ENCODE measurements at places on chromosomes 6 and 20. TPM values are rescaled to one million over a fixed set of nuclear protein-coding genes. Genes with fewer than 3 reads are reported as not detected.

Gene NOX3
- total RNA-seq = 0.54 TPM

Gene PBOV1
- not detected for total RNA-seq

Gene NOTCH4
- total RNA-seq = 26.0 TPM

Gene PEX6
- 23.0 TPM for total RNA-seq

DNA sequence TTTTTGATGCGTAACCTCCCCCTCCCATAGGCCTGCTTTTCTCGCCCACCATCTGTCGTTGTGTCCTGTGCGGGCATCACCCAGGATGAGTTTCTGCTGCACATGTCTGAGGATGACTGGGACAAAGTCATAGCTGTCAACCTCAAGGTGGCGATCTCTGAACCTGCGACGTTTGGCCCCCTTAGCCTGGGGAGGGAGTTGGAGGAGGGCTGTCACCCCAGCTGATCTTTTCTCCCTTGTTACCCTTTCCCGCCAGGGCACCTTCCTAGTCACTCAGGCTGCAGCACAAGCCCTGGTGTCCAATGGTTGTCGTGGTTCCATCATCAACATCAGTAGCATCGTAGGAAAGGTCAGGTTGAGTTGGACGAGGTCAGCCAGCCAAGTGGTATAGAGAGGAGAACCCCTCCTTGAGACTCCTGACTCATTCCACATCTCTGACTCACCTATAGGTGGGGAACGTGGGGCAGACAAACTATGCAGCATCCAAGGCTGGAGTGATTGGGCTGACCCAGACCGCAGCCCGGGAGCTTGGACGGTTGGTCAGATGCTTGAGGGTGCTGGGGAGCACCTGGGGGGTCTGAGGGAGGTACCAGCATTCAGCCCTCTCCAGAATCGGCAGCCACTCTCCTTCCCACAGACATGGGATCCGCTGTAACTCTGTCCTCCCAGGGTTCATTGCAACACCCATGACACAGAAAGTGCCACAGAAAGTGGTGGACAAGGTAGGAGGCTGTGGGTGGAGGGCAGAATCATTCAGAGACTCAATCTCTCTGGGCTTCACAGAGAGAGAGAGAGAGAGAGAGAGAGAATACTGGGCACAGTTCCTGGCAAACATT lies 954 bp downstream of the HSD17B8 start:
- no peak for ATAC-seq
- no peak overlapping the region for H3K4me3 ChIP-seq
- peaks cover 9% of the 10 kb centered on the region for H3K4me1 ChIP-seq
- H3K27me3 ChIP-seq = no peaks in the 10 kb centered on the region

- no peaks in the 10 kb centered on the region for H3K36me3 ChIP-seq
- H3K4me3 ChIP-seq = no peak overlapping the region
- no peak for ATAC-seq
- no peaks in the 10 kb centered on the region for H3K4me1 ChIP-seq
- no peak overlapping the region for H3K27ac ChIP-seq
- H3K27me3 ChIP-seq = peaks cover 66% of the 10 kb centered on the region
Observed at GRCh38 chr6:34104186-34104585, 41.7 kb downstream of the GRM4 start.

- H3K4me1 ChIP-seq = no peaks in the 10 kb centered on the region
- ATAC-seq = no peak
- H3K27ac ChIP-seq = no peak overlapping the region
Observed at GRCh38 chr6:42916288-42916687, 435 bp downstream of the PTCRA start.

- no peak overlapping the region for H3K4me3 ChIP-seq
- no peaks in the 10 kb centered on the region for H3K4me1 ChIP-seq
- H3K27me3 ChIP-seq = peaks cover 16% of the 10 kb centered on the region
Observed at GRCh38 chr20:57118107-57118769, 148.2 kb downstream of the BMP7 start.

DNA sequence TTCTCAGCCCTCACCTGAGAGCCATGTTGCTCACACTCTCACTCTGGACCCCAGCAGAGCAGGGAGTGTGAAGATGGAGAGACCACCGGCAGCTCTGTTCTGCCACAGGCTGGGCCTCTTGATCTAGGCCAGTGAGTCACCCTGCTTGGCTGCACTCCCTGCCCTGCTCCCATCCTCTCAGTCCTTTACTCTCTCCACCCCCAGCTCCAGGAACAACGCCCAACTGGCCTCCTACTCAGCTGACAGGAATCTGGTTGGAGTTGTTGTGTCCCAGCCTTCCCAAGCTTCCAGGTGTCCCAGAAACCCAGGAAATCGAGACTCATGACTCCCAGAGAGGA lies at the start of gene PSORS1C1:
TSS of gene PSORS1C1 (plus strand) at position 260 of the 338 bp plus-strand sequence. CDS start 14,833 bp downstream, outside the sequence.
- no peaks in the 10 kb centered on the region for H3K36me3 ChIP-seq
- H3K27me3 ChIP-seq = no peaks in the 10 kb centered on the region
- peaks cover 23% of the 10 kb centered on the region for H3K4me1 ChIP-seq

- H3K4me1 ChIP-seq = no peaks in the 10 kb centered on the region
- H3K4me3 ChIP-seq = no peak overlapping the region
- no peak overlapping the region for H3K27ac ChIP-seq
- H3K27me3 ChIP-seq = peaks cover 44% of the 10 kb centered on the region
- no peaks in the 10 kb centered on the region for H3K36me3 ChIP-seq
- no peak for ATAC-seq
Observed at GRCh38 chr6:32460528-32460927, 20.8 kb downstream of the HLA-DRA start.

DNA sequence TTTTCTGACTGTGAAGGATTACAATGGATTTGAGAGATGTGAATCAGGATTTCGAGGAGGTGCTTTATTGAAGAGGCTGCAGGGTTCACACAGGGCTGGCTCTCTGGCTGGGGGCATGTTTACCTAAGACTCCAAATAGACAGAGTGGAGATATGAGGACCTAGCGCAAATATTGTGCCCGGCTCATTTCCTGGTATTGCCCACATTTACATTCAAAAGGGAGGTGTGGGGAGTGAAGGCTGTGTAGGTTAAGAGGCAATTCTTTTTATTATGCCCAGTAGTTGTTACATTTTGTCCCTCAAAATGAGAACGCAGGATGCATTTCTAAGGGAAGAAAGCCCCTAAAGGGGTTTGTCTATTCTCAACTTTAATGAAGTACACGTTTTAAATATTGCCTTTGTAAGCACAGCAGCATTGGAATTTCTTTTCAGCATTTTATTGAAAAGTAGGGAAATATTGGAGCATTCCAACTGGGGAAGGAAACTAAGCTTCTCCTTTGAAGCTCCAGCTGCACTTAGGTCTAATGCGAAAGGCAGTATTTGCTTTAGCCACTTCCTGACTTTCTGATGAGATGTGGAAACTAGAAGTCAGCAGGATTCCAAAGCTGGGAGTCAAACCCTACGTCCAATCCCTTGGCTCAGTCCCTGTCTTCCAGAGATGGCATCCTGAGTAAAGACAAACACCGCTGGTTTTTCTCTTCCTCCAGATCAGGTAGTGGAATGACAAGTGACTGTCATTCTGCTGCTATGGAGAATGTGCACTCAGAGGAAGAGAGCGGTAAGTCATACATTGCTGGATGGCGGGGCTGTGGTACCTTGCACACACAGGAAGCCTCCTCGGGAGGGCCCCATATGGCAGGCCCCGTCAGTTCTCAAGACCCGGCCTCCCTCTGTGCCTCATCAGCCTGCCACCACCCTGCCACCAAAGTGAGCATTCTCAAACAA lies 70.7 kb downstream of the MYB start:
- no peak for ATAC-seq
- H3K27ac ChIP-seq = no peak overlapping the region
- H3K4me3 ChIP-seq = no peak overlapping the region
- no peaks in the 10 kb centered on the region for H3K4me1 ChIP-seq

- no peaks in the 10 kb centered on the region for H3K27me3 ChIP-seq
- peak overlapping the region; percentile 69 for H3K27ac ChIP-seq
- H3K4me1 ChIP-seq = peaks cover 23% of the 10 kb centered on the region
- H3K36me3 ChIP-seq = peaks cover 54% of the 10 kb centered on the region
- no peak overlapping the region for H3K4me3 ChIP-seq
Observed at GRCh38 chr6:31837369-31838113, 10.0 kb downstream of the HSPA1B start.
